Glomerular endothelial cell (primary cell): ENCODE measurements at places on chromosomes 3 and 15. TPM values are rescaled to one million over a fixed set of nuclear protein-coding genes. Genes with fewer than 3 reads are reported as not detected.

MYO5C gene
- total RNA-seq = 26.8 and 33.4 TPM in 2 replicates

VGLL4 gene
- total RNA-seq = 68.1 and 86.9 TPM in 2 replicates

TNIK gene
- 21.4 and 28.5 TPM in 2 replicates for total RNA-seq

ZNF717 gene
- 3.8 and 9.0 TPM in 2 replicates for total RNA-seq

INKA1 gene
- total RNA-seq = 29.6 and 29.8 TPM in 2 replicates

GOLGA8J gene
- total RNA-seq = not detected in 2 replicates
